Activated CD4-positive, alpha-beta T cell treated with anti-CD3 and anti-CD28 coated beads, Interleukin-2, amount 50 U/mL, for 48 hours (primary cell): ENCODE measurements at places on chromosomes 1 and 21.

- no peak for DNase-seq
These were observed 5.3 kb upstream of the AMIGO1 start for GRCh38 chr1:109514846-109515245.

DNA sequence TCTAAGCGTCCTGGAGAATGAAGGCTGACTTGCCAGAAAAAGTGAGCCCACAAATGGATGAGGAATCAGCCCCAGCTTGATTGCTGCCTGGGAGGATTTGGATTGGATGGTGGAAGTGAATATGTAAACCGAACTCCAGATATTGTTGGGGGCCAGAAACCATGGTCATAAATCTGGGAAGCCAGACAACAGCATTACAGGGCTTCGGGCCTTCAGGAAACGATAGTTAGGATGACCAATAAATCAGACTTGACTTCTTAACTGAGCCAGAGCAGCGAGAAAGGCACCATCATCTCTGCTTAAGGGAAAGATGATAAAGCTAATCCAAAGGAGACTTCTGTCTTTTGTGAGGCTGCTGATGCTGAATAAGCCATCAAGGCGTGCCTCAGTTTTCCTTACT, 26.6 kb downstream of the FAM78B start:
- no peak for DNase-seq

DNA sequence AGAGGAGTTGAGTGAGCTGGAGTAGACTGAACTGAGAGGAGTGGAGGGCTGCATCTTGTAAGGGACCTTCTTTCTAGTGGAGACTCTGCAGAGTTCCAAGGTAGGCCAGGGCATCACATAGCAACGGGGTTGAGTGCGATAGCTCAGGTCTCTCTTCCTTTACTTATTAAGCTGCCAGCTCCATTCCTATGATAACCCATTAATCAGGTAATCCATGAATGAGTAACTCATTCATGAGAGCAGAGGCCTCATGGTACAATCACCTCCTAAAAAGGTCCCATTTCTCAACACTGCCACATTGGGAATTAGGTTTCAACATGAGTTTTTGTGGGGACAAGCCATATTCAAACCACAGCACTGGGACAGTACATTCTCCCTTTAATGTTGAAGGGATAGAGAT, 21.3 kb downstream of the VN1R5 start:
- no peak for DNase-seq

DNA sequence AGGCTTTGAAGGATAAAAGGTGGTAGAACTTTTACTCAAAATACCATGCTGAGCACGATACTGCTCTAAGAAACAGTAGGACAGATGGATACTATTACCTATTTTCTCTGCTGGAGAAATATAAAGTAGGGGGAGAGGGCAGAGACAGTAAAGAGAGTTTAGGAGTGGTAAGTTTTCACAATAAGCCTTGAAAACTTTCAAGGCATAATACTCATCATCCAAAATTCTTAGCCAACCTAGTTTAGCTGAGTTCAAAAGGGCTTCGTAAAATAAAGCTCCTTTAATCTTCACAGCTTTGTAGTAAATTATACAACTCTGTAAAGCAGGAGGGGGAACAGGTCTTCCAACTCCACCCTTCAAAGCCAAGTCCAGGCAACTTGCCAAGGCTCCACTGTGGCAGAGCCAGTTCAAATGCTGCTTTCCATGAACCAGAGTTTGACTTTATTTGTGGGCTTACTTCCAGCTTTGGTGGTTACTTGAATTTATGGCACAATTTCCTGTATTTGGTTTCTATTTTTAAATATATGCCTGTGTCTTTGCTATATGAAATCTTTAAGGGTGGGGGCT, 15.5 kb downstream of the TEX38 start:
- no peak for DNase-seq

DNA sequence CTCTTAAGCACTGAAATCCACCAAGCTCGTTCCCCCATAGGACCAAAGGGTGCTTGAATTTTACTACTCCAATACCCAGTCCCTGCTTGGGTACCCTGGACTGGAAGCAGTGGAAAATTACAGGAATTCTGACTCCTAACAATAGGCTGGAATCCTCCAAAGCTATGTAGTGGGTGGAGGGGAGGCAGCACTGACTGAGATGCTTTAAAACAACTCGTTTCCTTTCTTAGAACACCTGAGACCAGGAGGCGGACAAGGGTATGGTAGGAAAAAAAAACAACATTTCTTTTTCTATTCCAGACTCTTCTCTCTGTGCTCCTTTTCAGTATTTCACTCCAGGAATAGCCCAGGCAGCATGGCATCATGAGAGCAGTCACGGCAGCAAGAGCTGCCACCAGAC, 2.3 kb downstream of the PEF1 start:
- no peak for DNase-seq

GRCh38 chr1:58999676-59000075, 215.8 kb upstream of the JUN start:
- no peak for DNase-seq

- DNase-seq, result no peak
These were observed 30.0 kb upstream of the UBE2U start for GRCh38 chr1:64173336-64173940.

- no peak for DNase-seq
These were observed 33.1 kb downstream of the KCNJ15 start for GRCh38 chr21:38289705-38290485.

DNA sequence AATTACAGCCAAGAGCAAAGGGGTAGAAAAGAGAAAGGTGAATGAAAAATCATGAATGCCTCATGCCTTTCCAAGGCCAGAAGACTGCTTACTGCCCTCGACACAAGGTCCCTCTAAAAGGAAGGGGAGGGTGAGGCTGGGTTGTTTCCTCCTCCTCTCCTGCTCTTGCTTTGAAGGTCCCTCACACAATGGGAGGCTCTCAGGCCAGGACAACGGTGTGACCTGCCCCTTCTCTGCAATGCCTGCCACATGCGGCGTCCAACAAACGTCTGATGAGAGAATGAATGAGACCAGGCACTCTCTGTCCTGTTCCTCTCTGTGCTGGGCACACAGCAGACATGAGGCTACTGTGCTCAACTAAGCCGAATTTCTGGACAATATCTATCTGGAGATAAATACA, 51.3 kb downstream of the SSBP3 start:
- no peak for DNase-seq

- no peak for DNase-seq
These were observed 16.5 kb downstream of the SMAP2 start for GRCh38 chr1:40389871-40390560.

DNA sequence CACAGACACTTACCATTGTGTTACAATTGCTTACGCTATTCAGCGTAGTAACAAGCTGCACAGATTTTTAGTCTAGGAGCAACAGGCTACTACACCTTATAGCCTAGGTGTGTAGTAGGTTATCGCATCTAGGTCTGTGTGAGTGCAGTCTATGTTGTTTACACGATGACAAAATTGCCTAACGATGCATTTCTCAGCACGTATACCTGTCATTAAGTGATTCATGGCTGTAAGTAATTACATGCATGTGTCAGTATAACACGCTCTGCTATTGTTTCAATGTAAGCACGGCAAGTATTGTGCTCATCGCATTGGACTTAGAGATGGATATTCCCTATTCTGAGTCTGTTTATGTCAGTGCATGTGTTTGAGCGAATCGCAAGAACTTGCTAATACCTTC, 15.7 kb upstream of the ZBTB18 start:
- DNase-seq, result no peak

DNA sequence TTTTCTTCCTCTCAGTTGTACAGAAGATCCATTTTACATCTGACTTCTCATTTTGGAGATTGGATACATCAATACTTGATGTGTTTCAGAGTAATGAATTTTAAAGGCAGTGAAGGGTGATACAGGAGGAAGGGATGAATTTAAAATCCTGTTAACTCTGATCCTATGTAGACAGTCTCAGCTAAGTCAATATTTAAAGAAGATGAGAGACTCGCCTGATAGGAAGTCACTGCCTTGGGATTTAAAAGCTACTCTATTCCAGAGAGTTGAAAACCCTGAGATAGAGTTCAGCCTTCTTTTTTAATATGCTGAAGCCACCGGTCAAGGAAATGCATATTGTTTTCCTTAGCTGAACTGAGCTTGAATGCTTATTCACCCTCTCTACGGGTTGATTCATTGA, 42.7 kb downstream of the HUNK start:
- no peak for DNase-seq

DNA sequence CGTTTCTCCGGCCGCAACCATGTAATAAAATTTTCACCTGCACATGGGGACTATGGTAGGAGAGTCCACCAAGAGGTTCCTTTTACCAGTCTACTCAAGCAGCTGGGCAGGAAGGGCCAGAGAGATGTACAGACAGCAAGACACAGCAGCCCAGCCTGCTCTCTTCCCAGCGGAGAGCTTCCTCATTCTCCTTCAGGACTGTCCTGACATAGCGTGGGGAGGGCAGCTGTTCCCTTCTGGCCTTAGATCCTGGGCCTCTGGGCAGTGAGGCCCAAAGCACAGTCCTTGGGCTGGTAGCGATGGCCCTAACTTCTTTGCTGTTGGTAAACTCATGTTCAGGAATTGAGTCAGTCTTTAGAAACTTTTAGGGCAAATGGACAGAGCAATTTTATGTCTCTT, 89.1 kb downstream of the BCAR3 start:
- DNase-seq, result no peak

DNA sequence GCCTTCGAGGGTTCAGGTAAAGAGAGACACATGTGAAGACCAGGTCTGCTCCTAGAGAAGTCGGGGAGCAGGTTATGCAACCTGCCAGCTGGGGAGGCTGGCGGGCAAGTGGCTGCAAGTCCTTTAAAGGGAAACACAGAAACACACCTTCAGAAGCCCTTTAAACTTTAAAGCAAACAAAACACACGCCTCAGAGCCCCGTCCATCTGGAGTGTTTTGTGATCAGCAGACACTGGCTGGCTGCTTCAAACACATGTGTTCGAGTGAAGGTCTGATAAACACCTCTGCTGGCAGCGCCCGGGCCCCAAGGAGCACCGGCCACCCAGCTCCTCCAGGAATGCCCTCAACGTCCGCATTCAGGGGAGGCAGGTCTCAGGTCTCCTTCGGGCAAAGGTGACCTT, 15.2 kb downstream of the RIPK4 start:
- DNase-seq, result no peak

DNA sequence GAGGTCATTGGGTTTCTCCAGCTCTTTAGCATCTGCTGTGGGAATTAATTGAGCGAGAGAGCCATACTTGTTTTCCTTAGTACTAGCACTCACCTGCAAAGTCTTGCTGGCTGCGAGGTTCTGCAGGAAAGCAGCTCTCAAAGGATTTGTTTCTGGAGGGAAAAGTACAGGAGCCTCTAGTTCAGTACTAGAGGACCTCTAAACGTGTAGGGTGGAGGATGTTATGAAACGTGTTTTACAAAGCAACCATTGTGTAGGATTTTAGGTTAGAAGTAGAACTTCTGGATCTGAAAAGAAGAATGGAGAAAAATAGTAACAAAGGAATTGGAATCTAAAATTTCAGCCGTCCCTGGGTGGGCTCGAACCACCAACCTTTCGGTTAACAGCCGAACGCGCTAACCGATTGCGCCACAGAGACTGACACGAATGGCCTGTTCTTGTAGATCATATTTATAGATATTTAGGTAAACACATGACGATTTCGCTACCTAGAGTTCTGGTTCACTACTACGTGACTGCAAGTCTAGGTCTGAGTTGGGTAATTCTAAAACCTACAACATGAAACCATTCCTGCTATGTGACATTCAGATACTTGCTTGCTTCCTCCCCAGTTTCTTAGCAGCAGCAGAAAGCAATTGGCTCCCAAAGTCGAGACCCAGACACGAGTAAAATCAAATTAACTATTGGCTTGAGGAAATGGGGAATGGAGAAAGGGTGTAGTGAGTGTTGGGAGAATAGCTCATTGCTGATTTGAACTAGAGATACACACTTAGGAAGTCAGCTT, 60.2 kb upstream of the CFAP126 start:
- peak; percentile 48 for DNase-seq

GRCh38 chr21:41345934-41346685, 15.7 kb upstream of the MX2 start:
- no peak for DNase-seq

GRCh38 chr1:24932284-24932683, 2.2 kb upstream of the RUNX3 start:
- peak; percentile 69 for DNase-seq

DNA sequence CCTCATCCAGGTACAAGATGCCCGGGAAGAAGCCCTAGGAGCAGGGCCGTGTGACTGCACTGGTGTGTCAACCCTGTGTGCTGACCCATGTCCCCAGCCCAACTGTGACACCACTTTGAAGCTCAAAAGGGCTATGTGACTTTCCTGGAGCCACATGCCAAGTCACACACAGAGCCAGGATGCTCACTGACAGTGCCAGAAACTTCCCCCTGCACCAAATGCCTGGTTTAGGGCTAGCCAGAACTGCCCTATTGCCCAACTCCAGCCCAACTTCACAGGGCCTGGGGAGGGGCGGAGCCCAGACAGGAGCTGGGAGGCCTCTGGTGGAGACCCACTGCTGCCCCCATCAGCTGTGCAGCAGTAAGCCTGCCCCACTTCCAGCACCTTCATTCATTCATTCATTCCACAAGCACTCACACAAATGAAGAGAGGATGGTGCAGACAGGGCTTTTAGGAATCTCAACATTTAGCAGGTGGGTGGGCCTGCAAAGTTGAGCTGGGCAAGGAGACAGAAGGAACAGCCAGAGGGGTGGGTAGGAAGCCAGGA, 36.7 kb downstream of the KCNQ4 start:
- no peak for DNase-seq

DNA sequence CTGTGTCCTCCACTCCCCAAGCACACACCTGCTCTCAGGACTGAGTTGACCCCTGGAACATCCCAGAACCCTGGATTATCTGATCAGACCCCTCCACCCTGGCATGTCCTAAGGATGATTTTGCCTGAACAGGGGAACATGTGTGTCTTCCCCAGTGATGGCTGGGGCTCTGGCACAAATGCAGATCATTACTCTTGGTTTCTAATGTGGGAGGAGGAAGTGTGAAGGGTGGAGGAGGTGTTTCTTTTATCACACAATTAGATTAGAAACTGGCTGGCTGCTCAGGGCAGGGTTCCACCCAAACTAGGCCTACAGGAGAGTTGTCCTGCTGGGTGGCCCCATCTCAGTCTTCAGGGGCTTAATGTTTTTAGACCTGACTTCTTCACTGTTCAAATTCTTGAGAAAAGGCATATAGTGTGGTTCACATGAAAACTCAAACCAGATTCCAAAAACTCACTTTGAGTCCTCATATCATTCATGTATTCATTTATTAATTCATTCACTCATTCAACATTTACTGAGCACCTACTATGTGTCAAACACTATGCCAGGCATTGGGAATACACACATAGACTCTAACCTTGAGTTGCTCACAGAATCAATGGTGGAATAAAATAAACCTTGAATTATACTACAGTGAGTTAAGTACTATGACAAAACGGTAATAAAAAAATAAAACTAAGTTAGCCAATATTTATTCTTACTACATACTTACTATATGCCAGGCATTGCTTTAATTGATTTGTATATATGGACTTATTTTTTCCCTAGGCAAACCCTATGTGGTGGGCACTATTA, 221.8 kb upstream of the JUN start:
- peak; percentile 27 for DNase-seq

- DNase-seq, result no peak
These were observed 14.5 kb upstream of the IKBKE start for GRCh38 chr1:206455666-206456344.

GRCh38 chr1:66334318-66334717, 199.6 kb upstream of the SGIP1 start:
- no peak for DNase-seq

- no peak for DNase-seq
These were observed 12.0 kb upstream of the PCBP3 start for GRCh38 chr21:45631540-45631939.
